ENCODE measurements at places on chromosomes 5 and 9. TPM values are rescaled to one million over a fixed set of nuclear protein-coding genes. Genes with fewer than 3 reads are reported as not detected.

DNA sequence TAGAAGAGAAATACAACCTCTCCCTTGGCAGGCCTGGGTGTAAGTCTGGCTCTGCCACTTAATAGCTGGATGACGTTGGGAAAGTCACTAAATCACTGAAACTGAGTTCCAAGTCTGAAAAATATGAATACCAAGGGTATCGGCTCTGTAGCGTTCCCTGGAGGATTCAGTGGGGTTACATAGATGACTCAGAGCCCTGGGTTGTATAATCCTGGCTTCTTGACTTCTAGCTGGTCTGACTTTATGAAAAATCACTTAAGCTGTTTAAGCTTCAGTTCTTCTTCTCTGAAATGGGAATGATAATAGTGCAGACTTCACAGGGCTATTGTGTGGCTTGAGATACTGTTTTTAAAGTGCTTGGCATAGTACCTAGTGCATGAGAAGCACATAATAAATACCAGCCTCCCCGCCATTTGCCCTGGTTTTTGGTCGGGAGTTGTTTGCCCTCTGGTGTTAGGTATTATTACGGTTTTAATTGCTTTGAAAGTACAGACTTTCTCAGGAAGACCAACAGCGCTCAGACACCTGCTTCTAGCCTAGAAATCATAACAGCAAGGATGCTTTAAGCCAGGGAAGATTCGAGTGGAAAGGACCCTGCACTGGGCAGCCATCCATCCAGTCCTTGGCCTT lies 43.0 kb downstream of the CYFIP2 start:
- peak; percentile 21 for DNase-seq

DNA sequence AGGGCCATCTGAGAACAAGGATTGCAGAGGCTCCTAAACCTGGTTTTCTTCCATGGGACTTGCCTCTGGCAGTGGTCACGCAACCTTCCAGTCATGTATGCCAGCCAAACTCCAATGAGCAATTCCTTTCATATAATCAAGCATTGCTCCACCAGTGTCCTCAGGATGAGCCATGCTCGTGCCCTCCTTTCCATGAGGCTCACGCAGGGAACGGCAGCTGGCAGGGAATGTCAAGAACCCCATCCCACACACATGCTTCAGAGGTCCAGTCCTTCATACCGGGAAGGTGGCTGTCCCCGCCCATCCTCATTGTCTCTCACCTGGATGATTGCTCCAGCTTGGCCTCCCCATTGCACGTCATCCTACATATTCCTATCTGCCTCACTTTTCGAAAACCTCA lies 13.4 kb upstream of the ZBTB34 start:
- no peak for DNase-seq

DNA sequence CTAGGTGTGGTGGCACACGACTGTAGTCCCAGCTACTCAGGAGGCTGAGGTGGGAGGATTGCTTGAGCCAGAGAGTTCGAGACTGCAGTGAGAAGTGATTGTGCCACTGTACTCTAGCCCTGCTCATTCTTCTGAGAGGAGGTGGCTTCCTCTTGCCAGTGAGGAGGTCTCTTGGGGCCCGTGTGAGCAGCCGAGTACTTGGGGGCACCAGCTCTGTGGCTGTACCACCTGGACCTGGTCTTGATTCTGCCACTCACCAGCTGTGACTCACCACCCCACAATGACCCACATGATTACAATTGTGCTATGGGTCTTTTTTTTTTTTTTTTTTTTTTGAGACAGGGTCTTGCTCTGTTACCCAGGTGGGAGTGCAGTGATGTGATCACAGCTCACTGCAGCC lies 18.0 kb upstream of the CRB2 start:
- DNase-seq = no peak

DNA sequence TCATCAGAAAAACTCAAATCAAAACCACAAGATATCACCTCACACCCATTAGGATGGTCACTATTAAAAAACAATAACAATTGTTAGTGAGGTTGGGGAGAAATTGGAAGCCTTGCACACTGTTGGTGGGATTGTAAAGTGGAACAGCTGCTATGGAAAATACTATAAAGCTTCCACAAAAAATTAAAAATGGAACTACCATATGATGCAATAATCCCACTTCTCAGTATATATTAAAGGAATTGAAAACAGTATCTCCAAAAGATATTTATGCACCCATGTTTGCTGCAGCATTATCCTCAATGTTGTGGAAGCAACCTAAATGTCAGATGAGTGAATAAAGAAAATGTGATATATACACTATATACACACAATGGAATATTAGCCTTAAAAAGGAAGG lies 14.5 kb upstream of the ADRA1B start:
- no peak for DNase-seq

GRCh38 chr5:51376509-51376908 lies 6.7 kb upstream of the ISL1 start:
- no peak for DNase-seq

SH3RF2 gene
- total RNA-seq = 15.9 TPM

- DNase-seq = no peak
Measured at GRCh38 chr5:130963798-130964197, 201.3 kb downstream of the HINT1 start.

DNA sequence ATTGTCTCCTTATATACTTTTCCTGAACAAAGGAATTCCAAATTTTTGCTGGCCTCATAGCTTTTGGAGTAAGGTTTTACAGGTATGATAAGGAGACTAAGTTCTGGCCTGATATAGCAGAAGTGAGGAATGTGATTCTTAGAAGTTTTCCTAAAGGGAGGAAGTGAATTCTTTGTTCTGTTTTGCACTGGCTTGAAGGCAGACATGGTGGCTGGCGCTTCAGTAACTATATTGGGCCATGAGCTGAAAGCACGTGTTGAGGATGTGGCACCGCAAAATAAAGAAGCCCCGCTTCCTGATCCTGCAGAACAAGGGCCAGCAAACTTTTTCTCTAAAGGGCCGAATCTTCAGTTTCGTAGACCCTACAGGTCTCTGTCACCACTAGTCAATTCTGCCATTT lies 224.2 kb downstream of the SNX18 start:
- no peak for DNase-seq

DNA sequence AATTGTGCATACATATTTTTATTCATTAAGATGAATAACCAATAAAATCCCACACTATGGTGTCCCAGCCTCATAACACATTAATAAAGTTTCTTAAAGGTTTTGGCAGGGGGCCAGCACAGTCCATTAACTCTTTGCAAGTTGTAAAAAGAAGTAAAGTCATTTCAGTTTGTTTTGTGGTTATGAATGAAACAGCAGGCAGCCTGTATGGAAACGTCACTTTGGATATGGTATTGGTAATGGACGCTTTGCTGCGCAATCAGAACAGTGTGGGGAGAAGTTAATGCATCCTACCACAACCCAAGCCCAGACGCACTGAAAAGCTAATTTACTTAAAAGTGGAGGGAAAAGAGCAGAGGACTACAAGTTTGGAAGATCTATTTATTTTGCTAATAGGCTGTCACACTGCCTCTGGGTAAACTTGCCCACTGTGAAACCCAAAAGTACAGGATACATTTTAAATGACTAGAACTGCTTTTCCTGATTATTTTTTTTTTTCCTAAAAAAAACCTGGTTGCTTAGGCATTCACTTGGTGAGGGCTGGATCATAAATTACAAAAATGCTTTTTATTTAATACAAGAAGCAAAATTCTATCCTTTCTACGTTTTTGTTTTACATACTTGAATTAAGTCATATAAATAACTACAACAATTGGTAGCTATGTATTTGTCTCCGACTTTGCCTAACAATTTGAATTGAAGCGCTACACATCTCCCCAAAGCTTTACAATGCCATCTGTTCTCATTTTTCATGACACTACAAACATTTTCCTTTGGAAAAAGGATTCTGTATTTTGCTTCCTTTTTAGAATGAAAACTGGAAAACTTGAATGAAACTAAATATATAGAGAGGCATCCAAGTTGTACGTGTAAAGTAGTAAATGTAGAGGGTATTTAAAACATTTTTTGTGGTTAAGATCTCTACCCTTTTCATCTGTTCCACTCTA lies 104.3 kb downstream of the NFIB start:
- DNase-seq = peak; percentile 86

GRCh38 chr9:72457366-72457765 lies 64.0 kb upstream of the TMC1 start:
- DNase-seq = no peak

- no peak for DNase-seq
Measured at GRCh38 chr9:89418882-89419640, 78.9 kb downstream of the SEMA4D start.

DNA sequence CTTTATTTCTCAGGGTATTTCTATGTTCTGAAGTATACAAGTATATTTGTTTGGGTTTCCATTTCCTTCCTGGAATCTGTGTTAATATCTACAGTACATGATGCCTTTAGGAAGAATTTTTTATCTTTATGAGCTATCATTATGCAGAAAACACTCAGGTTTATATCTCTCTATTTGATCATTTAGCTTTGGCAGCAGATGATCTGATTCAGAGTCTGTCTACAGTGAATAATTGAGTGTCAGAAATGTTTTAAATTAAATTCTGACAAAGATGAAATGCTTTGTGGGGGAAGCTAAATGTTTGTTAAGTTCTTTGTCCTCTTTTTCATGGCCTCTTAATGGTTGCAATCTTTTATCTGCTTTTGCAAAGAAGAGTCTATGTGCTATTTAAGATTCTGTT lies 2141.0 kb upstream of the ACO1 start:
- DNase-seq = no peak

- DNase-seq = peak; percentile 68
Measured at GRCh38 chr5:95959888-95960666, 1.6 kb downstream of the ELL2 start.

DNA sequence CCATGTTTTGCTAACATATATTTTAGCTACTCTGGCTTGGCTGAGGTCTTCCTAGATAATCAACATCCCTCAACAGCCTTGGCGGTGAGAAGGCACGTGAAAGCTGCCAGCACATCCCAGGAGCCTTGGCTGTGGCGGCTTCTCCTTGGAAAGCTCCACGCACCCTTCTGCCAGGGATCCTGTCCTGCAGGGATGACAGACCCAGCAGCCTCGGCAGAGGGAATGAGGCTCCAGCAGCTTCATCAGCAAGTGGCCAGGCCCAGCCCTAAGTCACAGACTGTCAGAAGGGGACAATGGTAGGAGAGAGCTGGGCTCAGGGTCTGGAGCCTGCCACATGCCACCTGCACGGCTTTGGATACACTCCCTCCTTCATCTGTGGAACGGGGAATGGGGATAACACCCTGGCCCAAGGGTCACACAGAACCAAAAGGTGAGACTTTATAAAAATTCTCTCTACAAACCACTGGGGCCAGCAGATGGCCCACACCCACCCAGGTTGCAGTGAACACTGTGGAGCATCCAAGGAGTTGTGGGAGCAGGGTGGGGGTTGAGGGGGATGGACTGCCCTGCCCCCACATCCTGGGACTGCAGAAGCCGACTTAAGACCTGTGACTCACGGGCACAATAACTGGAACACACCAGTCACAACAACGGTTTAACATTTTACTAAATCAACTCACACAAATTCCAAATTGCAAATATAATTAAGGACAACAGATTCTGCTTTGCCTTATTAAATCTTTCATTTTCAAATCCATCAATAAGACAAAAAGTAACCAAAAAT lies 65.1 kb downstream of the MACROH2A1 start:
- DNase-seq = no peak

GRCh38 chr5:90987726-90988125 lies 395.4 kb downstream of the ARRDC3 start:
- no peak for DNase-seq

HEMGN gene
- total RNA-seq = not detected

PCDHB10 gene
- total RNA-seq = not detected

TICAM2 gene
- not detected for total RNA-seq

- DNase-seq = no peak
Measured at GRCh38 chr5:136076881-136077445, 48.2 kb downstream of the TGFBI start.

DNA sequence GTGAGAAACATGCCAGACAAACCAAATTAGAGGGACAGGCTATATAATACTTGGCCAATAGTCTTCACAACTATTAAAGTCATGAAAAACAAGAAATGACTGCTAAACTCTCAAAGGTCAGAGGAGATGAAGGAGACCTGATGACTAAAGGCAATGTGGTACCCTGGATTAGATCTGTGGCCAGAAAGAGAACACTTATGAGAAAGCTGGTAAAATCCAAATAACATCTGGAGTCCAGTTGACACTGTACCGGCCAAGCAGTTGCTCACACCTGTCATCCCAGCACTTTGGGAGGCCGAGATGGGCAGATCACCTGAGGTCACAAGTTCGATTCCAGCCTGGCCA lies 24.4 kb downstream of the ATOX1 start:
- DNase-seq = no peak

GPSM1 gene
- 1.4 TPM for total RNA-seq

MYO10 gene
- 39.2 TPM for total RNA-seq

FOXD4 gene
- 0.73 TPM for total RNA-seq

- no peak for DNase-seq
Measured at GRCh38 chr5:69105996-69106906, 12.4 kb downstream of the SLC30A5 start.

- no peak for DNase-seq
Measured at GRCh38 chr5:119902593-119902992, 273.2 kb downstream of the FAM170A start.

- DNase-seq = peak; percentile 44
Measured at GRCh38 chr9:97889941-97890887, 32.1 kb downstream of the TRMO start.

DNA sequence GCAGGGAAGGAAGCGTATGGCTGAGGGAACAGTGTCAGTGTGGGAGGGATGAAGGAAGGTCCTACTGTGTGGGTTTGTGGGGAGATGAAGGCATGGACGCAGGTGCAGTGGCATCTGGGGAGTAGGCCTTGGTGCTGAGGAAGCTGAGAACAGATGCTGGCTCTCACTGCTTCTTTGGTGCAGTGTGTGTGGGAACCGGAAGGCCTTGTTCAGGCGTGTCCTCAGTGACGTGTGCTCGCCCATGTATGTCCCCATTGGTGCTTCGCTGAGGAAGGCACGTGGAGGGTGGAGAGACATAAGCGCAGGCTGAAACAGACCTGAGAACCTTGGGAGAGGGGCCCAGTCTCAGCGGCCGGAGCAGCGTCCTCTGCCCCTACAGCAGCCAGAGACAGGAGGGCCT lies 18.7 kb downstream of the ADAMTS13 start:
- no peak for DNase-seq

- peak; percentile 91 for DNase-seq
Measured at GRCh38 chr5:134053840-134054338, 49.1 kb upstream of the VDAC1 start.

DNA sequence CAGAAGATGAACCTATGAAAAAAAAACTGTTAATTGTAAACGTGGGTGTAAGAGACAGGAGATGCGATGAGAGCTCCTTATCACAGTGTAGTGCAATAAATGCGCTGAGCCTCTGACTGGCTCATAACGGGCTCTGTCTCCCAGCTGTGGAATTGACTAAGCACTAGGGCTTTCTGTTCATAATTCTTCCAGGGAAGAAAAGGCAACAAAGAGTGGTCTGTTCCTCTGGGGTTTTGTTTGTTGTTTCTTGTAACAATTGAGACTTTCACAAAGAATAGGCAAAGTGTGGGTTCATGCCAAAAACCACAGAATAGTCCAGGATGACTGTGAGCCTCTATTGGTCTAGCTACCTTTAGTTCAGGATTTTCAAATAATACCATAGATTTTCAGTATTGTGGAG lies 39.4 kb downstream of the UBE2QL1 start:
- no peak for DNase-seq

TLR4 gene
- 4.3 TPM for total RNA-seq

Measured in HT-29 (cell line).